WERI-Rb-1 (cell line): ENCODE measurements at places on chromosomes 16 and 17.

- no peak for DNase-seq
Measured at GRCh38 chr16:72873853-72874252, 174.1 kb downstream of the ZFHX3 start.

GRCh38 chr17:61352781-61353491, 46.7 kb upstream of the TBX2 start:
- no peak for DNase-seq

DNA sequence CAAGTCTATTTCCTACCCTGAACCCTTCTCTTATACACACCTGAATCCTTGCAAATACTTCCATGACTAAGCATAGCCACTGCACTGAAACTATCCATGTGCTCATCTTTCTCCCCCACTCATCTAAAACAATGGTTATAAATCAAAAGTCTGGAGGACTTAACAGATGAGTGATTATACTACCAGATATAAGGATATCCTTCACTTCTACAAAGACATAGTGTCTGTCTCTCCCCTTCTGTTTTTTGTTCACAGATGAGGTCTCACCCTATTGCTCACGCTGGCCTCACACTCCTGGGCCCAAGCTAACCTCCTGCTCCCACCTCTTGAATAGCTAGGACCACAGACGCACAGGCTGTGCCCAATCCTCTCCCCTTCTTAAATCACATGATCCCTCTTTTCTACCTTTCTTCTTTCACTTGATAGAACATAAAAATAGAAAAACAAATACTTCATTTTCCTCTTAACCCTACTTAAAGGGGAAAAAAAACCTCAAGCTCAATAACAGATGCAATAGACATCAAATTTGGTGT, 19.2 kb downstream of the CEP112 start:
- DNase-seq: no peak

DNA sequence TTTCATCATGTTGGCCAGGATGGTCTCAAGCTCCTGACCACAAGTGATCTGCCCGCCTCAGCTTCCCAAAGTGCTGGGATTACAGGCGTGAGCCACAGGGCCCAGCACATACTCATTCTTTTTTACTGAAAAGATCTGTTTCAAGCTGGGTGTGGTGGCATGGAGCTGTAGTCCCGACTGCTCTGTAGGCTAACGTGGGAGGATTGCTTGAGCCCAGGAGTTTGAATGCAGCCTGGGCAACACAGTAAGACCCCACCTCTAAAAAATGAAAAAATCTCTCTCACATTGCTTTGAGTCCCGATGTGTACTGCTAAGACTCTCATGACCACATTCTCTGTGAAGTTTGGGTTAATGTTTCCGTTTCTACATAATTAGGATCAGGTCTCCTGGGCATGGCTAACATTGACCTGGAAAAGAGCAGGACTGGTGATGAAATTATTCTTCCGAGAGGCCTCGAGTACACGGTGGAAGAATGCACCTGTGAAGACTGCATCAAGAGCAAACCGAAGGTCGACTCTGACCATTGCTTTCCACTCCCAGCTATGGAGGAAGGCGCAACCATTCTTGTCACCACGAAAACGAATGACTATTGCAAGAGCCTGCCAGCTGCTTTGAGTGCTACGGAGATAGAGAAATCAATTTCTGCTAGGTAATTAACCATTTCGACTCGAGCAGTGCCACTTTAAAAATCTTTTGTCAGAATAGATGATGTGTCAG, 2.3 kb downstream of the TNFRSF17 start:
- DNase-seq: no peak

DNA sequence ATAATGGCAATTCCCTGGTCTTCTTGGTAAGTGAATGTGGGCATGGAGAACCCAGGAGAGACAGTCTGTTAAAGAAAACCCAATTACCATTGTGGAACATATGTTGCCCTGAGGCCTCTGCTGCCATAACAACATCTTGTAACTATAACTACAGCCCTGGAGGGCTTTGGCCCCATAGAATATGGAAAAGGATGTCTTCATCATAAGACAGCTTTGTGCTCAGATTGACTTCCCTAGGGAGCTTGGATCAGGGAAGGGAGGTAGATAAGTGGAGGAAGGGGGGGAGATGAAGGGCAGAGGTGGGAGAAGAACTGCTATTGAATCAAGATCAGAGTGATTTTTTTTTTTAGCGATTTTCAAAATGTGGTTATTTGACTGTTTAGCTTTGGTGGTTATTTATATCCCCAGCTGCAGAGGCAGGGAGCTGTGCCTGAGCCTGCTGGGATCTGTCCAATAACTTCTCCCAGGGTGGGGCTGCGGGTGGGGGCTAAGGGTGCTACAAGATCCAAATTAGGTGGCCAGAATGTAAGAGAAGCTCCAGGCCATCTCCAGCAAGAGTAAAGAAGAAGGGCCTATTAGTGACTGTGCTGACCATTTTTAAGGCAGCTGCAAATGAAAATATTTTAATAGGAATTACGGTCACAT, 5.3 kb upstream of the KAT7 start:
- no peak for DNase-seq

- DNase-seq: no peak
Measured at GRCh38 chr17:81837641-81838040, 2.8 kb upstream of the PPP1R27 start.

DNA sequence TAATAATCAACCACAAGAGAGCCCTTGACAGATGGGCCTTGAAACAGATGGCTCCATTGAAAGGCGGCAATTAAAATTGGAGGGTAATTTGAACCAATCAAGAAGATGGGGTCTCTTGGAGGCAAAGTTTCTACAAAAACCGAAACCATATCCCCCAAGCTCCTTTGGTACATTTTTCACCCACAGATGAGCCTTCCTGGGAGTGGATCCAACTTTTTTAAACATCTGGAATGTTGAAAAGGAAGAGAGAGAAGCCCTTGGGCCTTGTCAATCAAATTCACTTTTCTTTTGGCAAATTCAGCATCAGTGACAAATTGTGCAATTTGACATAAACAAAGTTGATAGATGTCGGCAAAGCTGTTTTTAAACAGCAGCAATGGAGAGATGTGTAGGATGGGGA, 13.2 kb upstream of the NUP93 start:
- DNase-seq: no peak

DNA sequence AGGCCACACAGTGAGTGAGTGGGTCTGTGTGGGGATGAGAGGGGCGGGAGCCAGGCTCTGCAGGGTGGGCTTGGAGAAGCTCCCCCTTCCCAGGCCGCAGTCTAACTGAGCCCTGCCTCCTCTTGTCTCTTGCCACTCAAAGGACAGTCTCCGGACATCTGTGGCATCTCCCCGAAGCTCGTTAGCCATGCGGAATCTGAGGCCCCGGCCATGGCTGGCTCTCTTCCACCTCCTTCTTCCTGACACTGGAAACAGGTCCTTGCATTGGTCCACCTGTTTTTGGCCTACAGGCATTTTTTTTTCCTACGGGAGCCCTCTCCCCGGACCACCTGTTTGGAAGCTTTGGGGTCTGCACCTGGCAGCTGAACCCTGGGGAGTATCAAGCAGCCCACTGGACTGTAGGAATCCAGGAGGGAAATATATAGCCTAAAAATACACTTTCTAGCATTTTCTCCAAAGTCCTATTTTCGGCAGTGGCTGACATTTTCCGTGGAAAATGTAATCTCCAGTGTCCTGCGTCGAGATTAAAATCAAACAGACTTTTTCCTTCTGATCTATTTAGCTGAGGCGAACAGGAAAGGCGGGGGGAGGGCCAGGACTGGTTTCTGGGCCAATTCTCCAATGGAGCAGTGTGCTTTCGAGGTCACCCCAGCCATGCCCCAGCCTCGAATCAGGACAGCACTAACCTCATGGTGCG, 9.1 kb downstream of the ATP2A3 start:
- no peak for DNase-seq

DNA sequence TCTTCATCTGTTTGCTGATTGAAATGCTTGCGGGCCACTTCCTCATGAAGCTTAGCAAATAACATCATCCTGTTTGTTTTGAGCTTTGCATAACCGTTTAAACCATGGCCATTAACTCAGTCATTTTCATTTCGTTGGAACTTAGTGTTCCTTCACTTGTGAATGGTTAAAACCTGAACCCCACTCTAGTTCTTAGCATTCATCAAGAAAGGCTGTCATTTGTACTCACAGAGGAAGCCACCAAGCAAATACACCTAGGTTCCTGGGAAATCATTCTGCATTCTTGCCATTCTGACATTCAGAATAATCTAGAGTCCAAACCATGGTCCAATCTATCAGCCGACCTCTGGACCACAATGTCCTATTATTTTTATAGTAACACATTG, 8.4 kb upstream of the TAT start:
- no peak for DNase-seq

DNA sequence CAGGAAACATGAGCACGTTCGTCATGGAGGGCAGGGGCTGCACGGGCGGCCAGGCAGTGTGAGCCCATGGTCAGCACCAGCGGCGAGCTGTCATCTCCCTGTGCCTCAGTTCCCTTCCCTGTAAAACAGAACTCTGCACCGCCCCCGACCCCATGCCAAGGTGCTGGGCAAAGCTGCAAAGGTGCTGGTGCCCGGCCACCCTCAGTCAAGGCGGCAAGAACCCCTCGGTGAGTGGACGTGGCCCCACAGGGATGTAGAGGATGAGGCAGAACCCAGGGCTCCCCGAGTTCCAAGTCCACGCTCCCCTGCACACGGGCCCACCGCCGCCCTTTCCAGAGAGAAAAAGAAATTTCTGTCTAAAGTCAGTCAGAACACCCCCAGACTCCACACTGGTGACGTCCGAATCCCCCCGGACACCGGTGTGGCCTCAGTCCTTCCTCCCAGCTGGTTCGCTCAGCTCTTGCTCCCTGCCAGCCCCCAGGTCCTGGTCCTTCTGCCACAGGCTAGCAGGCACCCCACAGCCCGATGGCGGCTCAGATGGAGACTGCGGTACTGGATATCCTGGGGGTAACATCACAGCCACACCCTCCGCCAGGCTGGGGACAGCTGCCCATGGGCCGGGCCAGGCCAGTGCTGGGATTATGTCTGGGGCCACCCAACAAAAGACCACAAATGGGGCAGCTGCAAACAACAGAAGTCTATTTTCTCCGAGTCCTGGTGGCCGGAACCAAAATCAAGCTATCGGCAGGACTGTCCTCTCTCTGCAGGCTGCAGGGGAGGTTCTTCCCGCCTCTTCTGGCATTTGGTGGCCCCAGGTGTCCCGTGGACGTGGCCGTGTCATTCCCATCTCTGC, 14.4 kb upstream of the BAHCC1 start:
- DNase-seq: no peak

DNA sequence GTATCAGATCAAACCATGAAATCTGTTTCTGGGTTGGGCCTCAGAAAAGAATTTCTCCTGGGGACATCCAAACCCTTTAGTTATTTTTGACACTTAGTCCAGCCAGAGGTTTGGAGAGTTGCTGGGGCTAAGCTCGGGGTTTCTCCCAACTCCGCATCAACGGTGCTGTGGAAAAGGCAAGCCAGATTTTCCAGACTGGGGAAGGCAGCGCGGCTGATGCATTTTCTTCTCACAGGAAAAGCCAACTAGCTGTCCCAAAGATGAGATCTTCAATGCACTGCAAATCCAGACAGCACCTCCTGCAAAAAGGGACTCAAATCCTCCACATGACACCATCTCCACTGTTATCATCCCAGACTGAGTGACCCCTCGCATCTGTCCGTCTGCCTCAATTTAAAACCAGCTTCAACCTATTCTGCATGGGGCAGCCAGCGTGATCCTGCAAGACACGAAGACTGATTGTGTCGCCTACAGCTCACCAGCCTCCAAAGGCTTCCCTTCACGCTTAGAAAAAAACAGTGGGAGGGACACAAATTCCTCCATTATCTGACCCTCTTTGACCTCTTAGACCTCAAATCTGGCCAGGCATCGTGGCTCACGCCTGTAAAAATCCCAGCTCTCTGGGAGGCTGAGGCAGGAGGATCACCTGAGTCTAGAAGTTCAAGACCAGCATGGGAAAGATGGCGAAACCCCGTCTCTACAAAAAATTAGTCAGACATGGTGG, 62.0 kb downstream of the GAS7 start:
- no peak for DNase-seq

- no peak for DNase-seq
Measured at GRCh38 chr16:83045790-83046189, 419.0 kb downstream of the CDH13 start.

GRCh38 chr16:50708373-50709060, 15.1 kb downstream of the NOD2 start:
- no peak for DNase-seq

DNA sequence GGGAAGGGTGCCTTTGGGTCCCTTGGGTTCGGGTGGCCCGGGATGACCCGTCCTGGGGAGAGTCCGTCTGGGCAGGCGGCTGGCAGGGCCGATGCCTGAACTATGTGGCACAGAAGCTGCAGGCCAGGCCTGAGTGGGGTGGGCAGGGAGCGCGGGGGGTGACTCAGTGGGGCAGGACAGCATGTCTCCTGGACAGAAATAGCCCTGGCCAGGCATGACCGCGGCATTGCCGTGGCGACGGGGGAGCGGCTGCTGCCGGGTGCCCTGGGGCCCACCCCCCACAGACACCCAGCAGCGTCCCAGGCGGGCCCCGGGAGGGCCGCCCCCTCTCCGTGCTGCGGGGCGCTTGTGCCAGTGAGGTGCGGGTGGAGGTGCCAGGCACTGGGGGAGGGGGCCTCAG, 1.8 kb upstream of the C1QTNF8 start:
- no peak for DNase-seq

DNA sequence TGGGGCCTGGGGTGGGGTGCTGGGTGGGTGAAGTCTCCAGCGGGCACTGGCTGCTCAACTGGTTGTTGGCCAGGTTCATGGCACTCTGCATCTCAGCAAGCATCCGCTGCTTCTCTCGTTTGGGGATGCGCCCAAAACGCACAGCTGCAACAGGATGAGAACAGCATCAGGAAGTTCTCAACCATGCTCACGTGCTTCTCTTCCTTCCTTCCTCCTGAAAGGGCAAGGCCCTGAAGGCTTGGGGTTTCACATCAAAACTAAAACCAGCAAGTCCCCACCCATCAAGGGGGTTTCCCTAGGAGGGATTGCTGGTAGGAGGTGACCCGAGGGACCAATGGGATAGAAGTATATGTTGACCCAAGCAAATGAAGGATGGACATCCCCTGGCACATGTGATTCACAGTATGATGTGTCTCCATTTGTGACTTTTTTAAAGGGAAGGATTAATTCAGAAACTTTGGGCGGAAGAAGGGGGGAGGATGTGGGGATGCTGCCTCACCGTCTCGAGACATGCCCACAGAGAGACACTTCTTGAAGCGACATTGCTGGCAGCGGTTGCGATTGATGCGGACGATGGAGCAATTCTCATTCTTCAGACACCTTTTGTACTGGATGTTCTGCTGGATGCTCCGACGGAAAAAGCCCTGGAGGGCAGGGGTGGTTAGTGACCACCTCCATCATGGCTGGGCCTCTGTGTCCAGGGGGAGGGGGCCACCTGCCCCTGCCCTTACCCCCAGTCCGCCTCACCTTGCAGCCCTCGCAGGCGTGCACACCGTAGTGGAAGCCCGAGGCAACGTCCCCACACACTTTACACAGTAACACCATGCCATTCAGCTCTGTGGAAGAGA, 4.2 kb downstream of the NR1D1 start:
- DNase-seq: no peak

- DNase-seq: no peak
Measured at GRCh38 chr17:15263206-15263579, 1.9 kb downstream of the PMP22 start.
